ENCODE measurements at places on chromosomes 4 and X.

DNA sequence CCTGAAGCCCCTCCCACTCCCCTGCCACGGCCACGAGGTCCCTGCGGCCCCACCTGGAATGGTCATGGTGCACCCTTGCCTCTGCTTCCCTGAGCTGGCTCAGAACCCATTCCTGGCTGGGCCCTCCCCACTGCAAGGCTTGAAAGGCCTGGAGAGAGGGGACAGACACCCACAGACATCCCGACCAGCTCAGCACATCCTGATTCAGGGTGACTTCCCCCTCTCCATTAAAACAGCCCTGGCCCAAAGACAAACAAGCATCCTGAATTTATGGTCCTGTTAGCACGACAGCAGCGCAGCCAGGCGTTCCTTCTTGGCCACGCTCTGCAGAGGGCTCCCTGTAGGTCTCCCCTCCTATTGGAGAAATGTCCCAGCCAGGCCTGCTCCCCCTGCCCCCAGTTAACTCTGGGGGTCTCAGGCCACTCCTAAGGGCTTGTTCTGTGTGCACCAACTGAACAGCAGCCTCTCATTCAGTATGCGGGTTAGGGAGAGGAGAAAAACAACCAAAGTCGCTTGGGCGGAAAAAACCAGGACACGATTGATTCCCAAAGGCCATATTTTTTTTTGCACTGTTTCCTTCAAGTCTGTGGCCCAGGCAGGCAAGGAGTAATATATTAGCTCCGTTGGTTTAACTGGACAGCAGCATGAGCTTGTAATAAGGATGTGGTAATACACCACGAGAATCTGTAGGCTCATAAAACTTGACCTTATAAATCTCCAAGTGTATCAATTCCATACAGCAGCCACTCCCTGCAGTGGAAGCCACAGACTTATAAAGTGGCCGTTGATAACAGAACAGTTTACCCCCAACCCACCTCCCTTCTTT, 106.7 kb upstream of the MSX1 start:
- peak; percentile 27 for DNase-seq

GRCh38 chr4:68912807-68913206, 38.8 kb downstream of the UGT2A3 start:
- DNase-seq: no peak

DNA sequence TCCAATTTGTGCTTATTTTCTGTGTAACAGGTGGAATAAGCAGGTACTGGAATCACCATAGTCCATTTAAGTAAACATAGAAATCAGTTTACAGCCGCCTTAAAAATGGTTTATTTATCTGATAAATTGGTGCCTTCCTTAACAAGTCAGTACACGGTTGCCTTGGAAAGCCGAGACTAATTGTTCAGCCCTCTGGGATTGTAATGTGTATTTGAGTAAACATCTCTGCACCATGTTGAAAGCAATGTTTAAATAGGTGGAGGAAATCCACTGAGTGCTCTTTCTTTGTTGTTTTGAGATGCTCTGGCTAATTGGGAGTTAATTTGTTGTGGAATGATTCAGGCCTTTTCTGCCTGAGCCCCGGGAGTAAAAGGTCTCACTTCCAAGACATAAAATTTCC, 45.7 kb upstream of the ADRA2C start:
- no peak for DNase-seq

DNA sequence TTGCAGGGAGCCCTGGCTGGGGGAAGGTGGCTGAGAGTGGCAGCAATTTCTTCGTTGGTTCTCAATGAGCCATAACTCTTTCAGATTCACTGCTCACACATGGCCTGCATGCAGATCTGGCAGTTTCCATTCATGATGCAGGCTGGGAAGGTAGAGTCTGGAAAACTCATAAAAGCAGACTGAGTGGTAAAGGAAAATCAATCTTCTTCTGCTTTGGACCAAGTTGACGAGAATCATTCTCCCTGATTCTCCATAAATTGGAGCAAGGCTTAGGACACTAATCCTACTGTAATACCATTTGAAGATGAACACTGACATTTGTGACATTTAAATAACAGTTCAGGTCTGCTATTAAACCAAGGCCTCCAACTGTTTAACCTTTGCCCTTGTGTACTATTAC, 35.3 kb upstream of the HAND2 start:
- peak; percentile 76 for DNase-seq

- DNase-seq: no peak
Observed at GRCh38 chr4:173226401-173226888, 57.8 kb downstream of the GALNT7 start.

- DNase-seq: no peak
Observed at GRCh38 chrX:75989806-75990590, 182.9 kb upstream of the PBDC1 start.

DNA sequence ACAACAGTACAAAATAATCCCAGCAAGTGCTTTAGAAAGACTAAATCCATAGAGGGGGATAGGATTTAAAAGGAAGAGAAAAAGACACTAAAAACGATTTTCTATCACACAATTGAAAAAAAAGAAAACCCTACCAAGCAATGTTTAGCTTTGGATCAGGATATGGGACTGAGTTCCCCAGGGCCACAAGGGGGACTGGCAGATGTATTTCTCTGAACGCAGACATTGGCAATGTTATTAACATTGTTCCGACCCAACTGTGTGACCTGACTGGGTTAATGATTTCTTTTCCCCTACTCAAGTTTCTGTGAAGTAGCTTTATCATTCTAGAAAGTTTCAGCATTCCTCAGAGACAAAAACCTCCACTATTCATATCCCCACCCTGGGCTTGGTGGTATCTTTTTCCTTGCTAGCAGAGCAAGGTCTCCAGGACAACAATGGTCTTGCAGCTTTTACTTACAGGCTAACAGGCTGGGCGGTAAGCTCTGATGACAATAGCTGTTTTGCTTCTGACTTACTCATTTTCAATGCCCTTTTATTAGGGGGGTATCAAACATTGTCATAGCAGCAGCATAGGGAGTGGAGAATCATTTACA, 25.8 kb downstream of the SLC7A11 start:
- no peak for DNase-seq

DNA sequence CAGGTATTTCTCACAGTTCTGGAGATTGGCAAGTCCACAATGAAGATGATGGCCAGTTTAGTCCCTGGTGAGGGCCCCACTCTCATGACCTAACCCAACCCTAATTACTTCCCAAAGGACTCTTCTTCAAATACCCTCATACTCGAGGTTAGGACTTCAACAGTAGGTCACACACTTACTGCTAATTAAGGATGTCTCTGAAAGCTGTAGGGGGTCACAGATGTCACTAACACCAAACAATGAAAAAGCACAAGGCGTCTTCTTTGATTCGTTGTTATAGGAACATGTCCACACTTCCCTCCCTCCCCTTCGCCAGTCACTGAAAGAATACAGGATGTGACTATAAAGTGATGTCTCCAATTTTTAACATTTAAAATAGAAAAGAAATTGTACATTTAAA, 309.7 kb downstream of the PACRGL start:
- no peak for DNase-seq

- no peak for DNase-seq
Observed at GRCh38 chr4:77201343-77201742, 44.3 kb downstream of the CCNG2 start.

DNA sequence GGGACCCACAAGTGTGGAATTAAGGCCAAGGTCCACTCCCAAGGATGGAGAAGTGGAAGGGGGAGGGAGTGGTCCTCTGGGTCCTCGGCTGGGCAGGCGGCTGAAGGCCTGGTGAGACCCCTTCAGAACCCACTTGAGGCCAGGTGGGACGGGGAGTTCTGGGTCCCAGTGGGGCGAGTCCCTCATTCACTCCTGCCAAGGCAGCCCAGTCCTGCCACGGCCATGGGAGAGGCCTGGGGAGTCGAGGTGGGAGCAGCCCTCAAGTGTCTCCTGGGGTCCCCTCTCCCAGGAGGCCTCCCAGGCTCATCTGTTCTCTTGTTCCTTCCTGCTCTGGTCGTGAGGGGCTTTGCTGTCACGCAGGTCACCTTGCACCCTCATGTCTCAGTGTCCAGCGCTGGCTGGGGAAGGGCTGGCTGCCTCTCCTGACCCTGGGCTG, 6.1 kb upstream of the SH3BP2 start:
- no peak for DNase-seq

DNA sequence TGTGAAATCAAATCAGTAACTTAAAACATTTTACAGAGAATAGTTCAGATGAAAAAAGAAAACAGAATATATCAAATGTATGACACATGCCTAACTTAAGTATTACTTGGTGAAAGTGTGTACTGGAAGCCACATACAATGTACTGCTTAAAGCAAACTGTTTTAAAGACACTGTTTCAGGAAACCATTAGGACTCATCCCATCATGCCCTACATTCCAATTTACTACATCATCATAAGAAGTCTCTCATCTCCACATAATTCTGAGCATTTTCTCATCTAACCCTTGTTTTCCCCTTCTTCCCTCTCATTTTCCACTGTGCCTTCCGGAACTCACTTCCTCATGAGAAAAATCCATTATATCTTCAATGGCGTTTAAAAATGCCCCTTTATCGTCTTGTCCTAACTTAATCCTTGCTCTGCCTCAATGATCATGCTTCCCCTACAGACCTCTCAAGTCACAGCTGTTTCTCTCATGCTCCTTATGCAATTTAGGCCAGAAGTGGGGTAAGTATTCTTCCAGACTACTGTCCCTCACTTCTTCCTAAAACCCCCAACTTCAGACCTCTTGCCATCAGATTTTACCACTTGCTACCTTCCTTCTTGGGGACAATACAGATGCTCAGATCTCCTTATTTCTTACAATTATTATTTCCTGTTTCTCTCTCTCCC, 26.8 kb upstream of the FGF5 start:
- DNase-seq: peak; percentile 50

- DNase-seq: no peak
Observed at GRCh38 chrX:63917296-63917695, 132.3 kb upstream of the ARHGEF9 start.

DNA sequence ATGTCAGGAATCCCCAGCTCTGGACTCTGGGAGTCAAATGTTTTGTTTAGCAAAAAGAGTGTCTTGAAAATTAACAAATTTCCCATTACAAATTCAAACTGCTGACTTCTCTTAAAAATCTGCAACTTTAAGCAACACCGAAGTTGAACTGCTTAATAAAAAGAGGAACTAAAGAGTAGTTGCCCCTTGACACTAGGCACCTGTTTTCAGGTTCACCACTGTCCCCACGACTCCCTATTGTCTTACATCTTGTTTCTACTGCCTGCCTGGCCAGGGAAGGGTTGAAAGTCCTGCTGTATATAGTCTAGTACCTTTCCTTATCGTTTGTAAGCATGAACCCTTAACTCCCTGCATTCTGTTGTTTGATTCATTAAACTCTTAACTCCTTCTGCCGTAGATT, 173.9 kb downstream of the SCFD2 start:
- no peak for DNase-seq

DNA sequence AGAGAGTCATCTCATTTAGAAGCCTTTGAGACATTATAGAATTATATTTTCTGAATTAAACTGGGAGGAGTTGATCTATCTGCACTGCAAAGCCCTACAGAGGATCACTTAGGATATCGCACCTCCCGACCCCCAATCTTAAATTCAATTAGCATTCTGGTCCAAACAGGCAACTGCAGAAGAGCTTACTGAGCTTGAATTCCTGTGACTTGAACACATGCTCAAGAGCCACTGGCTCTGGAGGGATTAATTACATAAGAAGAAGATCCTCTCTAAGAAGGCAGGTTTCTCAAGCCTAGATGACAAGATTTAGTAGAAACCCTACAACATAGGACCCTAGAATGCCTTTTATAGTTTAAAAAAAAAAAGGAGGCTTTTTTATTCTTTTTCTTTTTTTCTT, 548.9 kb downstream of the ARAP2 start:
- DNase-seq: no peak

DNA sequence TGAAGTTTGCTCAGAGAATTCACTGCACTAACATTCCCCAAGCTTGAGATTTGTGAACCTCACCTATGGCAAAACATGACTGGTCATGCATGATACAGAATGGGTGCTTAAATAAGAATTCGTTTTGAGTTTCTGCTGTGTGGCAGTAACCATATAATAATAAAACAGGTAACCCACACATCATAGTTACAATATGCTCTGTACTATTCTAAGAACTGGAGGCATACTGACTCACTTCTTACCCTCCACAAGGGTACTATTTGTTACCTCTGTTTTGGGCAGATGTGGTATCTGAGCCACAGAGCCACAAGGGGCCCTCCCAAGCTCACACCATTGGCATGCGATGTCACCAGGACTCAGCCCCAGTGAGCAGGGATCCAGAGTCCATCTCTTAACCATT, 17.6 kb downstream of the SLC2A9 start:
- DNase-seq: no peak

- peak; percentile 54 for DNase-seq
Observed at GRCh38 chrX:2500091-2500802, 529 bp downstream of the DHRSX start.

DNA sequence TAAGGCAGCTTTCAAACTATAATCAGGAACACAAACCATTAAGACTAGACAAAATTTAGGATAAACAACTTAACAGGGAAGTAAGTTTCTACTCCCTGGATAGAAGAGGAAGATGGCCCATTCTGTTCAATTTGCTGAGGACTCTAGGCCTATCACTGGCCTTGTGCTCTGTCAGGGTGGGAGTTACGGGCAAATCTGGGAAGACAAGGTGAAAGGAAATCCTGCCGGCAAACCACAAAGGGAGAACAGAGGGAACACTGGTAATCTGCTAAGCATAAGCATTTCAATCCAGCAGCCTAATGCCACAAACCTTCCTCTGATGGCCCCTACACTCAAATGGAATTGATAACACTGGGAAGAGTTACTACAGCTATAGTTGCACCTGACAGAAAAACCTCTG, 8.3 kb downstream of the GPR82 start:
- DNase-seq: no peak

GRCh38 chr4:186104890-186105646, 564 bp downstream of the FAM149A start:
- peak; percentile 23 for DNase-seq

DNA sequence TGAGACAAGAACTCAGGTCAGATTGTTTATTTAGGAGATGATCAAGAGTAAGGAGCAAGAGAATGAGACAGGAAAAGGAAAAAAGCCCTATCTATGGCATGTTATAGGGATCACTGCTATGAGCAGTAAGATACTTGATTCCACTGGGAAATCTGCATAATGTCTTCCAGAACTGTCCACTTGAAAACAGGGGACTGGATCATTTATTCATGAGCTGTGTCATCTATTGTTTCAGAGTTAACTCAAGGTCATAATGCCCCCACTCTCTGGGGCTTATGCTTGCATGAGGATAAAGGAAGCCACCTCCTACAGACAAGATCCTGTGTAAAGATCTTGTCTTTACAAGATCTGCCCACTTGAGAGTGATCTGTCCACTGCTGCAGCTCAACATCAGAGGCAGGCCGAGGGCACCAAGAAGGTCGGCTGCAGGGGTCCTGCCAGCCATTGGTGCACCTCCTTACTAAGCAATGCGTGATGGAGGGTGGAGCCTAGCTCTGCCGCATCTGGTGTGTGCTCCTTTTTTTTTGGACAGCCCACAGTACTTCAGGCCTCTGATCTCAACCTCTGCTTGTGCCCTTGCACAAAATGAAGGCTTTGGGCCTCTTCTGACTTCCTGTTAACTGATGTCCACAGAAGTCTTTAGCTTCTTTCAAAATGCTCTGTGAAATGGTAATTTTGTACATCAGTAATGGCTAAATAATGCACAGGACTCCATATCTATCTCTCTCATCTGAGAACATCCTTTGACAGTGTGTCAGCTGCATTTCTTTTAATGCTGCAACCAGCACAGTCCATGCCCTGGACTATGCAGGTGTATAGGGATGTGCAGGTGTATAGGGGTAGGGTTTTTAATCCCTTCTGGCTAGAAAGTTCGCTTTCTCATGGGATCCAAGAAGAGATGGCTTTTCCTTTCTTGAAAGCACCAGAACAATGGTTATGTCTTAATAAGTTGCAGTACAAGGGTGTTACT, 95.9 kb upstream of the TRPC3 start:
- no peak for DNase-seq

GRCh38 chr4:54371173-54371572, 142.1 kb downstream of the PDGFRA start:
- DNase-seq: no peak

Data from muscle of leg (tissue), 16 donors.